Fibroblast of skin of right biceps (primary cell): ENCODE measurements at places on chromosomes 1 and 21.

DNA sequence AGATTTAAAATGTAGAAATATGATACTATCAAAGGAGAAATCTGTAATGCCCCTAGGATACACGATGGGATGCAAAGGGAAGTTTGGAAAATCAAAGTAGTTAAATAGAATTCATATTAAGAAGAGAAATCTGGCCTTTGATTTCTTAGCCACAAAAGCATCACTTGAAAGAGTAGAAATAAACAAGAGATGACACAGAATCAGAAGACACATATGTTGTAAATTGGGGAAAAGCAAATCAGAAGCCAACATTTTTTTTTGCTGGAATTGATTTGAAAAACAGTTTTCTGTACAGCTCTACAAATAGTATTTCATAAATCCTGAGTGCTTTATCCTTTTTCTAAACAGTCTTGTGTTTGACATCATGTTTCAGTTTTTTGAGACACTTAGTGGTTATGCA is 12.4 kb upstream of the TNFSF18 start:
- no peak for DNase-seq

- no peak for DNase-seq
Measured at GRCh38 chr21:41972511-41973205, 18.8 kb upstream of the C2CD2 start.

GRCh38 chr21:26469789-26470188 is 103.3 kb downstream of the CYYR1 start:
- DNase-seq = peak; percentile 89

DNA sequence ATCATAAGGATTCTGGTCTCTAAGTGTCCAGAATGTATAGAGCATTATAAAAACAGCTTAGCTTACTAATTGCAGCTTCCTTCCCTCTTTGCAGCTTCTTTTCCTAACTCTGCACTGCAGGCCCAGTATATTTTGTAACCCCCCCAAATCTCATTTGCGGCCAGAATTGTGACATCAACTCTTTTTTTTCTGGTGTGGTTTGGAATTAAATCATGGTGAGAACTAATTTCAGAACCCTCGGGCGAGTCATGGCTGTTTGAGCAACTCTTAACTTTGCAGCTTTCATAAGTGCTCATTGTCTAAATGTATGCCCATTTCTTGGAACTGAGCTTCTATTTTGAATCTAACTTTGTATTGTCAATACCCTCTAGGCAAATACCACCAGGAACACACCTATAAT is 187.4 kb downstream of the CYYR1 start:
- DNase-seq = peak; percentile 68

GRCh38 chr1:115545096-115545720 is 96.6 kb upstream of the VANGL1 start:
- DNase-seq = no peak

GRCh38 chr1:997713-997992 is 2.2 kb downstream of the HES4 start:
- no peak for DNase-seq

GRCh38 chr1:104121271-104121670 is 371.6 kb downstream of the AMY1C start:
- no peak for DNase-seq

- DNase-seq = no peak
Measured at GRCh38 chr1:226881515-226882185, 11.2 kb downstream of the PSEN2 start.

GRCh38 chr1:5514527-5515183 is 477.6 kb downstream of the NPHP4 start:
- peak; percentile 13 for DNase-seq

DNA sequence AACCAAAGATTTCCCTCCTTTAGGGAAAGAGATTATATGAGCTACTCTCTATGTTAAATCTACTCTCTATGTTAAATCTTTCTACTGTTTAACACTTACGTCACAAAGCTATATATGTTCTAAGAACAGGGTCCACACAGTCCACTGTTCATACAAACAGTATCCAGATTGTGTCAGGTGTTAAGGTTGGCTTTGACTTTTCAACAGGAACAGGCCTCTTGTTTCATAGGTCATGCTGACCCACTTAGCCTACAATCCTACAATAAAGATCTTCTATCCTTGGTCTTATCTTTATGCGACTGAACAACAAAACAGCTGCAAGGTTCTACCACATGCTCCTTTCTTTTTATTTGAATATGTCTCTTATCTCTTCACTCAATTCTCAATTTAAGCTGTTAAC is 134.9 kb downstream of the LTN1 start:
- no peak for DNase-seq

- peak; percentile 85 for DNase-seq
Measured at GRCh38 chr1:112716133-112716720, 1.1 kb upstream of the PPM1J start.

DNA sequence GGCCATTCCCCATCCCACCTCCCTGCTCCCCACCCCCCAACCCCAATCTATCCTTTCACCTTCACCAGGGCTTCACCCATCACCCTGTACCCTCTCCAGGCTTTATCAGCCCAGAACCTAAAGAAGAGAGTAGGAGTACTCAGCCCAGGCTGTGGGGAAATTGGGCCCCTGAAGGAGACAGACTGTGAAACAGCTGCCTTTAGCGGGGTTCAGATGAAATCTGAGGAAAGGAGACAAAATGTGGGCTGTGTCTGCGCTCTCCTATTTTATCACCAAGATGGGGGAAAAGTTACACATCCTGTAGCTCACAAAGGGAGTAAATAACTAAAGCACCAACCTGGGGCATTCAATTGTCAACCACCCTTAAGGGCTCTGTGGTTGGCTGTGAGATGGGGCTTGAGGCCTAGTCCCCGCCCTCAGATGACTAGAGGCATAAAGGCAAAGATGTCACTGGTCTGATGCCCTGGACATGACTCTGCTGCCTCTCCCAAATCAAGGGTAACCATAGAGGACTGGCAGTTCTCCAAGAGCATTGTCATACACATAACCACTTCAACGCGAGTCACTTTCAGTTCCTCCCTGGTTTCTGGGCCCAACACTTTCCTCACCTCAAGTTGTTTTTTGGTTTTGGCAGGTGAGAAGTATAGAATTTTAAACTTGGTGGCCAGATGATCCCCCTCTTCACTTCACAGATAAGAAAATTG is 30.0 kb downstream of the SLC27A3 start:
- peak; percentile 91 for DNase-seq

GRCh38 chr21:26003404-26003803 is 167.2 kb downstream of the APP start:
- DNase-seq = no peak

GRCh38 chr1:156045076-156045475 is 8.5 kb downstream of the UBQLN4 start:
- no peak for DNase-seq

DNA sequence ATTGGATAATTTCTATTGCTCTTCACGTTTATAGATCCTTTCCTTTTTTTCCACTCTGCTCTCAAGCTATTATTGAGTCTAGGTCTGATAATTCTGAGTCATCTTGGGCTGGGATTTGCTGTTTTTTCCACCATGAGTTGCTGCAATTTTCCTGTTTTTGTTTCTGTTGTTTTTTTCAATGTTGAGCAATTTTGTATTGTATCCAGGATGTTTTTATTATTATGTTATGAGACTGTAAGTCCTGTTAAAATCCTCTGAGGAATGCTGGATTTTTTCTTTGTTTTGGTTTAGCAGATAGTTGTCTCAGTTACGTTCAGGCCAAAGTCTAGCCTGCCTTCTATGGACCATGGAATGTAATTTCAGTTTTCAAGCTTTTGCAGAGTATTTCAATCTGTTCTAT is 13.0 kb upstream of the SLC35A3 start:
- no peak for DNase-seq

DNA sequence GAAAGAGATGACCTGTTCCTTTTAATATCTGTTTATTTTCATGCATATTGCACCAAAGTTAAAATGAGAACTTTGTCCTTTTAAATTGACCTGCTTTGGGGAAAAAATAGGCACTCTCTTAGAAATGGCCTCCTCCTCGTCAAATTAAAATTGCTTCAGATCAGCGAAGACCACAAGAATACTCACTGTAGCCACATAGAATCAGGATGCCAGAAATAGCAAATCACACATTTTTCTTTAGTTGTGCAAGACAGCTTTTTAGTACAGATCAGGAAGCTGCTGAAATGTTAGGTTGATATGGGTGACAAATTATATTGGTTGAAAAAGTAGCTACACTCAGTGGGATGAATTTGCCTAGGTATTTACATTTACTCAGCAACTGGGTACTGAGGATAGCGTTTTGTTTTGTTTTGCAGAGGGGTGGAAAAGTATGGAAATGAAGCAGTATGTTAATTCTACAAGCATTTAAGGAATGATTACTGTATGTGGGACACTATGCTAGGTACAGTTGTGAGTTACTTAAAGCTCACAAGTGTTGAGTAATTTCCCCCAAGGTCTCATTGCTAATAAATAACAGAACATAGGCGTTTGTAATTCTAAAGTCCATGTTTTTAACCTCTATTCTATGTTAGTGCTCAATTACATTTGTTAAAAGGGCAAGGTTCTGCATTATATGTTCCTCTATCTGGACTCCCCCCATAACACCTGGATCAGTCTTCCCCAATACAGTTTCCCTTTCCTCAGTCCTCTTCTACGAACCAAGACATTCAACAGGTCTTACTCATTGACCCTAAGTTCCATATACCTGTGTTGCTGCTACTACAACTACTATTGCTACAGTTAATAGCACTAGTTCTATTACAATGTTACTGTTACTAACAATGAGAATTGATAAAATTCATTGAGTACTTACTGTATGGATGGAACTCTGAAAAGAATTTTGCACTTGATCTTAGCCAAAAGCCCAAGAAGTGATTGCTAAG is 99.4 kb upstream of the S1PR1 start:
- DNase-seq = peak; percentile 94

- no peak for DNase-seq
Measured at GRCh38 chr1:61005614-61006580, 76.5 kb upstream of the NFIA start.

DNA sequence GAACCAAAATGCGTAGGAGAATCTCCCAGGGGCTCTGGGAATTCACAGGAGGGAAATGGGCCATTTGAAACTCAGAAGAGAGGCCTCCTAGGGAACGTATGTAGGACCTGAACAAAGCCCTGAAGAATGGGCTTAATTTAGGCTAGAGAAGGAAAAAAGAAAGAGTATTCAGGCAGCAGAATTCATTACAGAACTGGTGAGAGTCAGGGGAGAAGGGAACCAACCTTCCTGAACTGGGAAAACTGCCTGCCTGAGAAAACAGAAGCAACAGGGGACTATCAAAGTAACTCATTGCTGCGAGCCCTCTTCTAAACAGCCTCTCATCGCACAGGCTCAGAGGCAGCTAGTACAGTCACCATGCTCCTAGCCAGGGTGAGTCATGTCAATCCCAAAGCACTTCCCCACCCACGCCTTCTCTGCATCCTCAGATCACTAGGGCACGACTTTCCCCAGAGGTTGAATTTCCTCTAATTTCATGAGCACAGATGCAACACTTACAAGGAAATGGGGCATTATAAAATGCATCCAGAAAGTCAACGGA is 98.1 kb downstream of the ADSS2 start:
- DNase-seq = peak; percentile 95

- peak; percentile 21 for DNase-seq
Measured at GRCh38 chr1:224617410-224618355, 1.6 kb downstream of the CNIH3 start.

DNA sequence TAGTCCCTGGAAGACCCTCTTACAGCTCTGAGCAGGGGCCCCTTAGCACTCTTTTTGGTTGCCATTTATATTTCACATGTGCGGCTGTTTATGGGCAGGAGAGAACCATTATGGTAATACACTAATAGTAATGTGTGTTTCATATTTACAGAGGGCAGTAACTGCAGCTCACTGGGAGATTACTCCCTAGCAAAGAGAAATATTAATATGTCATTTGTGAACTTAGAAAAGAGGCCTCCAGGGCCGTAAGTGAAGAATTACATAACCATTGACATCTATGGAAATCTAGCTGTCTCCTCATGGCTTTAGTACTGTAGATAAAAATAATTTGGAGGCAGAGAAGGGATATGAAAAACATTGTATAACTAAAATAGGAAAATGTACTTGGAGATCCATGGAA is 23.4 kb upstream of the RGS16 start:
- DNase-seq = no peak

- DNase-seq = peak; percentile 10
Measured at GRCh38 chr1:171940368-171940767, 99.1 kb downstream of the DNM3 start.

DNA sequence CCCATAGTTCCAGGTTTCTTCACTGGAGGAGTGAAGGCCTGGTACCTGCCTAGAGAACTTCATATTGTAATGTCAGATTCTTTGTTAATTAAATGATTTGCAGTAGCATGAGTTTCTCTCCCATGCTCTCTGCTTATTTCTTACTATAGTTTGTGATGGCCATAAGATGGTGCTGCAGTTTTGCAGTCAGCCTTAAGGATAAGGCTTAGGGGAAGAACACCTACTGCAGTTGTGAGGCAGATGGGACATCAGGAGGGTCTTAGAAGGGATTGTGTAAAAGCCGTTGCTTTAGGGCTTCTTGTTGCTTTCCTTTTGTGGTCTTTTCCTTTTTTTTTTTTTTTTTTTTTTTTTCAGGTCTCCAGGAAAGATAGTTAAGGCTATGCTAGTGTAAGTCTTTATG is 61.8 kb downstream of the MACF1 start:
- peak; percentile 20 for DNase-seq

GRCh38 chr1:19349999-19350398 is 37.9 kb downstream of the SLC66A1 start:
- no peak for DNase-seq

DNA sequence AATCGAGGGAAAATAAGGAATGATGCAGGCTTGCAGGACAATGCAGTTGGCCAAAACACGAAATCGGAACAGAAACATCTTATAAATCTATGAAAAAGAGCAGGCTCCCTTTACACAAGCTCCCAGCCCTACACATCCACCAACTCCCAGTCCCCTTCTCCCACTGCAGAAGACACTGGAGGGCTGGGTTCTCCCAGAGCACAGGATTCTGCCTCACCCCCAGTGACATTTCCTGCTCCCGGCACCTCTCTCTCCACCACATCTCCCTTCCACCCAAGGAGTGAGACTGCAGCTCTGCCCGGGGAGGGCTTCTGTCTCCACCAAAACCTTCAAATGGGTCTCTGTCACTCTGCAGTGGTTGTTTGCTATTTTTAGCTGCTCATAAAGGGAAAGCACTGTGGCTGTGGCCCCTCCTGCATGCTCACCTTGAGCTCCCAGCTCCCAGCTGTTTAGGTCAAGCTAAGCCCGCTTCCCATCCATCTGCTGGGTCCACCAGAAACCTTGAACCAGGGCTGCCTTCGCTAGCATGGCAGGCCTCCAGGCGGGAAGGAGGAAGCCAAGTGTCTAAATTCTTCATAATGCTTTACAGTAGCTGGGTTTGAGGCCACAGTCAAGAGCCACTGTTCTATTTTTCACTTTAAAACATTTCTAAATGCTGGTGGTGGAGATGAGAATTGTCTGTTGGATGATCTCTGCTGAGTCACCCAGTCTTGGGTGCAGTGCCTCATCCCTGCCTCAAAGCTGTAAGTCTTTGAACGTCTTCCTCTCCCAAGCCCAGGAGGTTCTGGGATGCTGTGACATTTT is 3.3 kb upstream of the C2CD2 start:
- peak; percentile 81 for DNase-seq

DNA sequence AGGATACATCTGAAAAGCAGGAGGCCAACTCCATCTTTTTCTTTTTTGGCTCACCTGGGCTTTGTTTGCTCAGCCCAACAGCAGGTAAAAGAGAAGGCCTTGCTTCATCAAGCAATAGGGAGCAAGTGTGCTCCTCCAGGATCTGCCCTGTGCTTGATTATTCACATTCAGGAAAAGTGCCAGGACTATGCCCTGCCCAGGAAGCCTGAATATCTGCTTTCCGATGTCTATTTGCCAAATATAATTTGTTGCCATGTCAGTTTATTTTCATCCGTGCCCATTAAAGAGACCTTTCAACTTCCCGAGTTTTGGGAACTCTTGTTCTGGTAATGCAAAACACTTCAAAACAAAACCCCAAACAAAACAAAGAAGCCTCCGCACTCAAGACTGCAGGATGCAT is 185.3 kb downstream of the CDC7 start:
- no peak for DNase-seq

GRCh38 chr1:234106032-234106431 is 201.6 kb downstream of the SLC35F3 start:
- no peak for DNase-seq
